ENCODE measurements at places on chromosomes 1 and 21. TPM values are rescaled to one million over a fixed set of nuclear protein-coding genes. Genes with fewer than 3 reads are reported as not detected.

The CNTN2 gene
- 0.20 TPM for total RNA-seq

The TRPM2 gene
- 5.7 TPM for total RNA-seq

The LIPI gene
- total RNA-seq, result not detected

The TSSK3 gene
- total RNA-seq, result 0.57 TPM
